Fibroblast of skin of abdomen (primary cell): ENCODE measurements at places on chromosomes 13 and 19.

GRCh38 chr19:11225815-11226214 is 13.6 kb upstream of the ANGPTL8 start:
- no peak for DNase-seq

GRCh38 chr19:14114854-14115253 is 2.7 kb downstream of the PRKACA start:
- no peak for DNase-seq

DNA sequence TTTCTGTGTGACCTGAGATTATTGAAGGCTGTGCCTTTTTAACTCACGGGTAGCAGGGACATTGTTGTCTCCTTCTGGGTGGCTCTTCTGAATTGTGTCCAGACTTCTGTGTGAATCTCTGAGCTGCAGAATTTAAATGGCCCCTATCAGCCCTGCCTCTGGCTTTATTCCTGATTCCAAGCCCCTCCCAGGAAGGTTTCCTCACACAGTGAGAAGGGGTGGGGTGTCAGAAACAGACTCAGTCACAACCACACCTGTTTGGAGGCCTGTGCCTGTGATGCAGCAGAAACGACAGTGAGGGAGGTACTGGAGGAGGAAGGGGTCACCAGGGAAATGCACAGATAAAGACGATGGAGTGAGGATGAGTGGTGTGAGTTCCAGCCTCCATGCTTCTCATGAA is at the start of gene CLC:
Gene CLC, minus strand, starts transcription at position 139 of the 400 bp plus-strand sequence. Its CDS starts 77 bp downstream, at position 62.
- no peak for DNase-seq

GRCh38 chr19:13103581-13104359 is 1.1 kb upstream of the LYL1 start:
- no peak for DNase-seq

- DNase-seq: no peak
Observed at GRCh38 chr13:95140502-95140901, 160.7 kb downstream of the ABCC4 start.

GRCh38 chr19:51664131-51664530 is 17.5 kb upstream of the SIGLEC14 start:
- DNase-seq: no peak

DNA sequence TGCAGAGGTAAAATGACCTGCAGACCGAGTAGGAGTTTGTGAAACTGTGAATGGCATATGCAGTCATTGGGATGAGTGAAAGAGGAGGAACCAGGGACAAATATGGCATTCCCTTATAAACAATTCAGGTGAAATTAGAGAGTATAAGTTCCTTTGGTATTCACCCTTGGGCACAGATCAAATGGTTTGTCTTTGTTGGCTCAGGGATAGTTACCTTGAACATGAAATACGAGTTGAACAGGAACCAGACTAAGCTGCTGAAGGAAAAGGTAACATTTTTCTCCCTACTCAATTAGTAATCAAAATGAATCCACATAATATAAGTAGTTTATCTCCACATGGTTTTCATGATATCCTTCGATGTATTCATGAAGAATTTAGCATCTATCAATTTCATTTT is 50.5 kb downstream of the SLITRK1 start:
- DNase-seq: no peak

- DNase-seq: no peak
Observed at GRCh38 chr13:57017357-57017756, 123.4 kb upstream of the PRR20A start.
